ENCODE measurements at places on chromosomes 11 and 22.

DNA sequence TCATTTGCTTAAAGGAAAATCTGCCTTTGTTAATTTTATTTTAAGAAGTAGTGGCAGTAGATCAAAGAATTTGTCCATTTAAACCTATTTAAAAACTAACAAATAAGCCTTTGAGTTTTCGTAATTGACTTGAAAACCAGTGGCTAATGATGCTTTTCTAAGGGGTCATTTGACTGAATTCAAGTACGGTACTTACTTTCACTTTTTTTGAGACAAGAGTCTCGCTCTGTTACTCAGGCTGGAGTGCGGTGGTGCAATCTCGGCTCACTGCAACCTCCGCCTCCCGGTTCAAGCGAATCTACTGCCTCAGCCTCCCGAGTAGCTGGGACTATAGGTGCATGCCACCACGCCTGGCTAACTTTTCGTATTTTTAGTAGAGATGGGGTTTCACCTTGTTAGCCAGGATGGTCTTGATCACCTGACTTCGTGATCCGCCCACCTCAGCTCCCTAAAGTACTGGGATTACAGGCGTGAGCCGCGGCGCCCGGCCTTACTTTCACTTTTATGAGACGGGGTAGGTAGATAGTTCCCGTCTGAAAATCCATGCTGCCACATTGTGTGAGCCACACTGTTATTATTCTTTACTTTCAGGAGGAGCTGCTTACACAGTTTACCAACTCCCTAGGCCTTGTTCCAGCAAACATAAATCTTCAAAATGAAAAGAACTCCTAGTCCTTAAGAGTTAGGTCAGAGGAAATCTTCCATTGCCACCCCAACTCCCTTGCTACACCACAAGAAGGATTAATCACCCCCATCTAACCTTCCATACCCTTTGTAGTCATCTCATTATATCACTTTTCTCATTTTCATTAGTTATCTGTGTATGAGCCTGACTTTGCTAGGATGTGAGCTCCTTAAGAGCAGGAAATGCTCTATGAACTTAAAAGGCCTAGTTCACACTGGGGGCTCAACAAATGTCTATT lies 926.6 kb upstream of the CCDC90B start:
- DNase-seq, result no peak

DNA sequence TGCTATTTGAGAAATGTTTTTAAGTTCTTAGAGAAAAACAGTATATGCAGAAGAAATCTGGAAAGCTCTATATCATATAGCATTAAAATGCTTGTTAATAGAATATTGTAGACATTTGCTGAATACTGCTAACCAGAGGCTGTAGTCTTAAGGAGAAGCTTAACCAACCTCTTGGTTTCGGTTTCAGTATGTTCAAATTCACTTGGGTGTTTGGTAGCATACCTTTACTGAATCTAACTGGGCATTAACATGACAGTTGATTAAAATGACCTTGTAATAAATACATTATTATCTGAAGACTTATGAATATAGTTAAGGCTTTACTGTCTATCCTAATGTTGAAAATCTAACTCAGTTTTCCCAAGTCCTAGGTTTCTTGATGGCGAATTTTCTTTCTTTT lies 5.4 kb downstream of the PCF11 start:
- DNase-seq, result no peak

- no peak for DNase-seq
These were observed 594 bp downstream of the MPST start for GRCh38 chr22:37020192-37020479.

GRCh38 chr11:95081412-95081811 lies 8.2 kb upstream of the ENDOD1 start:
- no peak for DNase-seq

DNA sequence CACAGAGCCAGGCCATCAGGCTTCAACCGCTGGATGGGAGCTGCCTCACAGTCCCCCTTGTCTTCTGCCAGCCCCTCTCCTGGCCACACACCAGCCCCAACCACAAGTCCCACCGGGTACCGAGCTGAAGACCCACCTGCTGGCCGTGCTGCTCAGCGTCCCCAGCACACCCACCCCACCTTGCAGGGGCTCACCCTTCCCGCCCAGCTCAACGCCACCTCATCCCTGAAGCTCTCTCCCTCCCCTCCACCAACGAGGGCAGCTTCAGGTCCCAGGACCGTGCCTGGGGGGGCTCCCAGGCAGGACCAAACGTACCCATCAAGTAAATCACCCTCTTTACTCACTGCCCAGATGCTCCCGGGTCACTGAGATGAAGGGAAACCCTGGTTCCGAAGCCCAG lies 141.0 kb downstream of the CRYBB2 start:
- no peak for DNase-seq

GRCh38 chr11:133708547-133709051 lies 136.7 kb downstream of the SPATA19 start:
- DNase-seq, result no peak

DNA sequence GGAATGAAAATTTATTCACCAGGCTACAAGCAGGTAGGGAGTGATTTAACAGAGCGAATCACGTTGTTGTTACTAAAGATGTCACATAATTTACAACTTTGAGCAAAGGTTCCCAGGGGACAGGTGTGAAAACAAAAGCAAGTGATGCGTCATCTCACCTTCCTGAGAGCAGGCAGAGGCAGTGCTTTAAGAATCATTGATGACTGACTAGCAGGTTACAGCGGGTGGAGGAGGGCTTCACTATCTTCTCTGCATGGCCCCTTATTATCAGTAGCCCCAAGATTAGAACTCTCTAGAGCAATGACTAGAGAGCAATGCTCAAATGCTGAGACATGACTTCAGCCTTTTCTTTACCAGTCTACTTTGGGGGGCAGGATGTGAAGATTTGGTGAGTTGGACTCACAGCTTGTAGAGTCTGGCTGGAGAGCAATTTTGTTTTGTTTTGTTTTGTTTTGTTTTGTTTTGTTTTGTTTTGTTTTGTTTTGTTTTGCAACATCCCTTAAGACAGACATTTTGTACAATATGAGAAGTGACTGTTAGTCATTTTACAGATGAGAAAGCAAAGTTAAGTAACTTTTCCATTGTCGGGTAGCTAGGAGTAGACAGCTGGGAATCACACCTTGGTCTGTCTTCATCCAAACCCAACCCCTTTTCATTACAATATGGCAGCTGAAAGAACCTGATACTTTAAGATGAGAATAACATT lies 84.8 kb downstream of the SLC1A2 start:
- DNase-seq, result no peak

GRCh38 chr22:19440411-19441195 lies 6.9 kb downstream of the C22orf39 start:
- no peak for DNase-seq

DNA sequence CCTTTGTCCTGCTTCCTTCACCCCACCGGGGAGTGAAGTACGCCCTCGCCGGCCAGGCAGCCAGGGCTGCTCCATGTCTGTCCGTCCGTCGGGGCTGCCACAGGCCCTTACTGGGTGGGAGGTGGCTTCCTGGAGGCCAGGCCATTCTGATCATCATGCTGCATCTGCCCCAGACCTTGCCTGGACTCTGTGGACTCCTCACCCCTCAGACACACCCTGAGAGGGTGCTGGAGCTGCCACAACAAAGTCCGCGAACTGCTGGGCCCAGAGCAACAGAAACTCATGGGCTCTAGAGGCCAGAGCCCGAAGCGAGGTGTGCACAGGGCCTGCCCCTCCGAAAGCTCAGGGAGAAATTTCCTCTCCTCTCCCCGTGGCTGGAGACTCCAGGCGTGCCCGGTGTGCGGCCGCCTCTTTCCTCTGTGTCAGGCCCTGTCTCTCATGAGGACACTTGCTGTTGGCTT lies 124.2 kb downstream of the KCNQ1OT1 start:
- DNase-seq, result no peak

GRCh38 chr22:22050141-22050775 lies 67.7 kb upstream of the TOP3B start:
- DNase-seq, result no peak

- DNase-seq, result no peak
These were observed 39.1 kb upstream of the POU2AF2 start for GRCh38 chr11:111206472-111206871.

- DNase-seq, result peak; percentile 8
These were observed 540.5 kb downstream of the DLG2 start for GRCh38 chr11:85086504-85087284.

- DNase-seq, result no peak
These were observed 46.3 kb upstream of the CADM1 start for GRCh38 chr11:115550291-115551059.

DNA sequence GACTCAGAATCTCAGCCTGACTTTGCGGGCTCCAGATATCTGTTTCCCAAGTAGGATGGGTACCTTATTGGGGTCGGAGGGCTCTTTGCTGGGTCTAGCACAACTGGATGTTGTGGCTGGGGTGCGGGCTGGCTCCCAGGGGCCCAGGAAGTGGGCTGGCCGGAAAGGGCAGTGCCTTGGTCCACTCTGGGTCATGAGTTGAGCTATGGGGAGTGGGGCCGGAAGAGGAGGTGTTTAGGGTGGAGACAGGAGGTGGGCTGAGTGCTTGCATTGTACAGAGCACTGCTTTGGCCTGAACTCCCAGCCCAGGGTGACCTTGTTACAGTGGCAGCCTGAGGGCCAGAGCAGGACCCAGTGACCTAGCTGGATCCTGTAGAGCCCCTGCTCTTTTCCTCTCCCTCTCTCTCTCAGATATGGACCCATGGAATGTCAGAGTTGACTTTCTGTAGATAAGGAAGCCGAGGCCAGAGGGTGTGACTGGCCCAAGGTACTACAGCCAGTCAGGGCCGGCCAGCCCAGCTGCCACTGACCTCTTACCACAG lies 13.2 kb downstream of the PHLDB1 start:
- DNase-seq, result no peak

GRCh38 chr22:47114813-47115517 lies 352.5 kb downstream of the TBC1D22A start:
- no peak for DNase-seq

DNA sequence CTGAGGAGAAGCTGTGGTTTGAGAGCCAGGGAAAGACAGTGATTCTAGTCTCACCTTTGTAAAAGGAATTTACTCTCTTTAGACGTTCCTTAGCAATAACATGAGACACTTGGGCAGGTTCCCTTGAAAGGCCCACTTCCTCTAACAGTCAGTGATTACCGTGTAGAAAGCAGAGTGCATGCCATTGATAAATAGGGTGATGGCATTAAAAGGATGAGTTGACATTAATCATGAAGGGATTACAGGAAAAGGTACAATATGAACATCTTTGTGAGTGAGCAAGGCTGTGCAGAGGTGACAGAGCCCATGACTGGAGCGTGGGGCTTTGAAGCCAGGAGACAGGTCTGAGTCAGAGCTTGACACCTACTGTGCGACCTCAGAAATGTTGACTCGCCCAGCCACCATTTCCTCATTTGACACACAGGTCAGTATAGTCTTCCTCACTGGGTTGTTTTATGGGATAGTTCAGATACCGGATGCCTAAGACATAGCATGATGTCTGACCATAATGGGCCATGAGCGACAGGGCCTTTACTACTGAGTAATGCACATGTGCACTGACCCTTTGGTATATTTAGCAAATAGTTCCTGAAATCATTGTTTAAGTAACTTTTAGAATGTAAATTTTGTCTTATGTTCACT lies 341.7 kb upstream of the MTNR1B start:
- DNase-seq, result no peak

GRCh38 chr11:67634366-67635230 lies 4.9 kb upstream of the NUDT8 start:
- no peak for DNase-seq

DNA sequence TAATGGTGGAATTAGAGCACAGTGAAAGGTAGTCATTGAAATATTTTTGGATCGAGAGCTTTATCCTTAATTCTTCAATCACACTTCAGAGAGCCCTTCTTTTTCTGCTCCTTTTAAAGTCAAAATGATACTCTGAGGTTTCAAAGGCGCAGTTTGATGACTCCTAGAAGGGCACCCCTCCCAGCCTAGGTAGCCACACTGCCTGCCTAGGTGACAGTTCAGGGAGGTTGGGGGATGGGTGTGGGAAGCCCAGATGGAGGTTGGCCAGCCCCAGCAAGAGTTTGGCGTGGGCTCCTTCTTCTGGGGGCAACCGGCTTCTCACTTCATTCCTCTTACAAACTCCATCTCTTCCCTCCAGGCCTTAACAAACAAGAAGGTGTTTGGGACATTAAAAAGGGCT lies 28.6 kb upstream of the PHF21A start:
- no peak for DNase-seq

DNA sequence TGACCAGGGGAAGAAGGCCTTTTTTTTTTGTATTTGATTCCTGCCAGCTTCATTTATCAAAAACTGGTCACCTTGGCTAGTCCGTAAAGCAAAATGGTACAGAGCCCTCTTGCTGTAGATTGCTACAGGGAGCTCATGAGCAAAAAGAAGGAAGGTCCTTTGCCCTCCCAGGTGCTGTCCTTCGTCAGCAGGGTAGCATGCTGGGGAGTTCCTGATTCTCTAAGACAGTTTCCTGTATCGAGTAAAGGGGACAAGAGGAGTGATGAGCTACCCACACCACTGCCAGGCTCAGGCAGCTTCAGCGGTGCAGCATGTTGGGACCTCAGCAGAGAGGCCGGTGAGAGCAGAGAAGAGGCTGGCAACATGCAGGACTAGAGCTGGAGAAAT lies 67.8 kb upstream of the CSNK2A3 start:
- DNase-seq, result no peak

DNA sequence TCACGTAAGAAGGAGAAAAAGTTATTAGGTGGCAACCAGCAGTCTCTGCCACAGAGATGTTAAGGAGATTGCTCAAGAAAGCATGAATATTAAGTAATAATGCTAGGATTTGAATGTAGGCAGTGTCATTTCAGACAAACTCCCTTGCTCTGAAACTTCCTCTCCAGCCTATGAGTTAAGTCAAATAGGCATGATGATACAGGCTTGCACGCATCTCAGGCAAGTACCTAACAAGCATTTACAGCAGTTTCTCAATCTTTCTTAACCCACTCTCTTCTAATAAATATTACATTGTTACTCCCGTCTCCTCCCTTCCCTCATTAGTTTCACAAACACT lies 72.7 kb downstream of the RAB38 start:
- no peak for DNase-seq

DNA sequence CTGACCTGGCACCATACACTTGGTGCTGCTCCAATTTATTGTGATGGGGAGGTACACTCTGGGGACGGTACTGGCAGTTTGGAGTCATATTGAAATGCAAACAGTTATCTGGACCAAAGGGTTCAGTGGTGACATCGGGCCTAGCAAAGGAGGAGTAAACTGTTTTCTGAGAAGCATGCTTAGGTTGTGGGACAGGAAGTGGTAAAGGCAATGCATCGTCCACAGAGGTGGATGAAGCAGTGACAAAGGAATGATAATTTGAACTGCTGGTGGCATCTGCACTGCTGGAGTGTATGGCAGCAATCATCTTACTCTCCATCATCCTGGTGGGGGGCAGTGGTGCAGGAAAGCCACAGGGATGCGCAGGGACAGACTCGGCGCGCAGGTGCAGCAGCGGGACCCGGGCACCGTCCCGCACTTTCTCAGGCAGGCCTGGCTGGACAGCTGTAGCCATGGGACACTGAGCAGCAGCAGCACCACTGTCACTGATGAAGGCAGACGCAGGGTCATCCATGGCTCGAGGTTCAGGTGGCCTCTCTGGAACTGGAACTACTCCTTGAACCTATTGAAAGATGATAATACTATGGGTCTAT lies 28.0 kb upstream of the TP53AIP1 start:
- no peak for DNase-seq

GRCh38 chr22:46671824-46672432 lies 51.7 kb downstream of the GRAMD4 start:
- no peak for DNase-seq

- no peak for DNase-seq
These were observed 27.5 kb downstream of the TBC1D22A start for GRCh38 chr22:46789992-46790391.
